B cell (primary cell): ENCODE measurements at places on chromosomes 1 and 21.

DNA sequence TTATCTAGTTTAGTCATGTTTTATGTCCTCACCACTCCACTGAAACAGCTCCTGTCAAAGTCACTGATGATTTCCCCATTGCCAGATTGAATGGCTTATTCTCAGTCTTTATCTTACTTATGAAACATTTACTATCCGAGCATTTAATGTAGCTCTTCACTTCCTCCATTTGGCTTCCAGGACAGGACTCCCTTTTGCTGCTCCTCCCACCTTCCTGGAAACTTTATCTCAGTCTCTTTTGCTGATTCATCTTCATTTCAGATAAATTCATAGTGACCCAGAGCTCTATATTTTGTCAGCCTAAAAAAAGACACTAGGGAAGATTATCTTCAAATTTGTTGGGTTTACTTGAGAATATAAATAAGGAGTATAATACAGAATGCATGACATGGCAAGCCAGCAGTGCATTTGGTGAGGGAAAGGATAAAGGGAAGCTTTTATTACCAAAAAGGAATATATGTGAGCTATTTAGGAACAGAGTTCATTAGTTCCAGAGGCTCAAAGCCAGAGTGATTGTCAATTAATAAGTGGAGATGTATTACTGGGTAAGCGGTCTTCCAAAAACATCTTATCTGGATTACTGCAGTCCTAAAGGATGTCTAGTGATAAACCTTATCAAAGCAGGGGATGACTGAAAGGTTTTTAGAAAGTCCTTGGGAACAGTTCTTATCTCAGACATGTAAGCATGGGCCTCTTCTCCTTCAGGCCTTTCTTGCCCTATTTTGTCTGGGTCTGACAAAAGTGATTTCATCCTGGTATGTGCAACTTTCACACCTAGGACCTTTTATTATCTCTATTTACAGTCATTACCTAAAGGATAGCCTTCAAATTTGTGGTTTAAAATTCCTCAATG, 25.6 kb downstream of the IL23R start:
- DNase-seq: no peak

DNA sequence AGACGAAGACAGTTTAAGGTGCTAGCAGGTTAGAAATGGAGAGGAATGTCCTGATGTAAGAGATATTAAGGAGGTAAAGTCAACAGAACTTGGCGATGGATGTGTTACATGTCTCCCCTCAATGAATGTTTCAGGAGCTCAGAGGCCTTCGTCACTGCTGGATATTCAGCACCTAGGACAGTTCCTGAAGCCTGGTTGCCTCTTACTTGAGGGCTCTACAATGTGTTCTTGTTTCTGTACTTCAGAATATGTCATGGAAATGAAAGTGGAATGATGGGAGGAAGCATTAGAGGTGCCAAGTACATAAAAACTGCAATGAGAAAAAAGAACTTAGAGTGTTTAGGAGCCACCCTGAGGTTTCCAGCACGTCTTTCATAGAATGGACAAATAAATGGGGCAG, 17.7 kb downstream of the TNR start:
- DNase-seq: peak; percentile 23

DNA sequence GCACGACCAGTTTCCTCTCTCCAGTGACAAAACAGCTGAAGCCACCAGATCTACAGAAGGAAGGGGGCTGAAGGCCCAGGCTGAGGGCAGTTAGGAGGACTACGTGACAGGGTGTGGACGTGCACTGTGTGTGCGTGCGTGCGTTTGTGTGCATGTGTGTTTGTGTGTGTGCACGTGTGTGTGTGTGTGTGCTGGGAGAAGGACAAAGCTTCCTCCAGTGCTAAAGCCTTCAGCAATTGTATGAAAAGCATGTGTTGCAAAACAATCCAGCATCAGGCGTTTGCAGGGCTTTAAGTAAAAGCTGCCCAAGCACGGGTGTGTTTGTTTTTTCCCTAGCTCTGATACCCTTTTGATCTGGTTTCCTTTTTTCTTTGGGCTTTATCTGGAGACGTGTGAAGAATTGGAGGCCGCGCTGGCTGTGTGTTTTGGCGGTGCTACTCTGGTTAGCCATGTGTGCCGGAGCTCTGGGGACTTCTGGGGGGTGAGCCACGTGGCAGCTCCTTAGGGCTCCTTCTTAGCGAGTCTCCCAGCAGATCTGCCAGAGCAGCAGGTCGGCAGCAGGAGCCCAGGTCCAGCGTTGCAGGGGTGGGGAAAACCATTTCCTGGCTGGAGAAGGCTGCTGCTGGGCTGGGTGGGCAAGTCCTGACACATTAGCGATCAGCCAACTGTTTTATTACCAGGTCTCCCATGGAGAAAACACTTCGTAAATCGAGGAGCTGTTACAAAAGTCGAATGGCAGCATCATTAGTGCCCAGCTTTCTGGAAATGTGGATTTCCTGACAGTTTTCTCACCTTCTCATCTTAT, 73.4 kb downstream of the UCK2 start:
- DNase-seq: no peak

- DNase-seq: no peak
Observed at GRCh38 chr1:36384542-36385409, 948 bp downstream of the STK40 start.

DNA sequence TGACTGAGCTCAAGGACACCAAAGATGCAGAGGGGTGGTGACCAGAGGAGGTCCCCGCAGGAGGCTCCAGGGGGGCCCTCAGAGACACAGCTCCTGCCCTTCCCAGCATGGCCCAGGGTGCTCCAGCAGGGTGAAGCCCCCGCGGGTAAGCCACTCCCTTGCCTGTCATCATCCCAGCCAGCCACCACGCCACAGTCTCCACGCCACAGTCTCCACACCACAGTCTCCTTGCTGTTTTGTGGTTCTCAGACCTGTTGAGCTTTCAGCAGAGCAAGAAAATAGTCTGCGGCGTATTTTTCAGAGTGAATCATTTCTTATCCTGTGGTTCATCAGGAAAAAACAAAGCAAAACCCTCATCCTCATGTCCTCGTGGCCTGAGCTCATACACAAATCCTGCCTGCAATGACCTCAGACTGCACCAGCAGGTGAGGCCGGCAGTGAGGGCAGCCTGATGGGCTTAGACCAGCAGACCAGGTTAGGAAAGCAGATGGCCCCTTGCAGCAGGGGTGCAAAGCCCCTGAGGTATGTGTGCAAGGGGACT, 25.7 kb upstream of the ABCG1 start:
- no peak for DNase-seq

GRCh38 chr1:58392083-58392482, 154.4 kb downstream of the OMA1 start:
- peak; percentile 62 for DNase-seq

DNA sequence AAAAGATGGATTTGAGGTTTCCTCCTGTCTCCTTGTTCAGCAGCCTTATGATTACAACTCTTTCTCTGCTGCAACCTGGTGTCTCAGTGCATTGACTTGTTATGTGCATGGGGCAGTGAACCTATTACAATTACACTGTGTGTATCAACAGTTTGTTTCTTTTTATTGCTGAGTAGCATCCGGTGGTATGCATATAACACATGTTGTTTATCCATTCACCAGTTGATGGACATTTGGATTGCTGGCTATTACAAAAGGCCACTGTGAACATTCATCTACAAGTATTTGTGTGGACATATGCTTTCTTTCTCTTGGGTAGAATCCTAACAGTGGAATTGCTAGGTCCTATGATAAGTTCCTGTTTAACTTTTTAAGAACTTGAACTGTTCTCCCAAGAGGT, 65.9 kb downstream of the FMO4 start:
- no peak for DNase-seq

- no peak for DNase-seq
Observed at GRCh38 chr1:7011826-7012225, 226.6 kb downstream of the CAMTA1 start.

DNA sequence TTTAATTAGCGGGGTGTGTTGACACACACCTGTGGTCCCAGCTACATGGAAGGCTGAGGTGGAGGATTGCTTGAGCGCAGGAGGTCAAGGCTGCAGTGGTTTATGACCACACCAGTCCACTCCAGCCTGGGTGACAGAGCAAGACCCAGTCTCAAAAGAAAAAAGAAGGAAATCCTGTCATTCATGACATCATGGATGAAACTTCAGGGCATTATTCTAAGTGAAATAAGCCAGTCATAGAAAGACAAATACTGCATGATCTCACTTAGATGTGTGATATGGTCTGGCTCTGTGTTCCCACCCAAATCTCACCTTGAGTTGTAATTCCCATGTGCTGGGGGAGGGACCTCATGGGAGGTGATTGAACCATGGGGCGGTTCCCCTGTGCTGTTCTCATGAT, 82.6 kb downstream of the MT1HL1 start:
- no peak for DNase-seq

DNA sequence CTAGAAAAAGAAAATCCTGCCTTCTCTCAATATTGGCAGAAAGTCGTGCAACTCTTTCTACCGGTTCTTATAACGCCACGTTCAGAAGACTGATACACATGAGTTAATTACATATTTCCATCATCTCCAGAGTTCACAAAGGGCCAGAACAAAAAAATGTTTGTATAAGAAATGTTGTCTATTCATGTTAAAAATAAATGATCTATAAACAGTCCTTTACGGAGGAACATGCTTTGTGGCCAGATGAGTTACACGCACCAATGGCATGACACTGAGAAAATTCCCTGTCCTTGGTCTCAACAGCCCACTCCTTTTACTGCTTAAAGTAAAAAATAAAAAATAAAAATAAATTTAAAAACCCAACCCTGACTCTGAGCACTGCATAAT, 29.5 kb downstream of the C2CD2 start:
- DNase-seq: no peak

GRCh38 chr1:39816415-39817090, 27.9 kb upstream of the BMP8B start:
- DNase-seq: peak; percentile 80

DNA sequence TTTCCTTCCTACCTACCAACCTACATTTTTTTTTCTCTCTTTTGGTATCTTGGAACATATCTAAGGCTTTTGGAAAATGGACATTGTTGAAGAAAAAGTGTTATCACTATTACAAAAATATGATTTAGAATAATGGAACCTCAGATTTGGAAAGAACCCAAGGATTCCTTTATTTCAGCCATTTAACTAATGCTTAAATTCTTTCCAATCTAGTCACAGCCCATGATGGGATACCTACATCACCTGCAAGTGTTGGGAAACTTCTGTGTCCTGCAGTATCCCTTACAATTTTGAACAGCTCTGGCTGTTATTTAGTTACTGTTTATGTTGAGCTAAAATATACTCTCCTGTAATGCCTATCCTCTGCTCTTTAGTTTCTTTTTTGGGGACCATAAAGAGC, 22.3 kb upstream of the APOBEC4 start:
- no peak for DNase-seq

- no peak for DNase-seq
Observed at GRCh38 chr1:54814126-54814498, 13.0 kb upstream of the TTC22 start.

DNA sequence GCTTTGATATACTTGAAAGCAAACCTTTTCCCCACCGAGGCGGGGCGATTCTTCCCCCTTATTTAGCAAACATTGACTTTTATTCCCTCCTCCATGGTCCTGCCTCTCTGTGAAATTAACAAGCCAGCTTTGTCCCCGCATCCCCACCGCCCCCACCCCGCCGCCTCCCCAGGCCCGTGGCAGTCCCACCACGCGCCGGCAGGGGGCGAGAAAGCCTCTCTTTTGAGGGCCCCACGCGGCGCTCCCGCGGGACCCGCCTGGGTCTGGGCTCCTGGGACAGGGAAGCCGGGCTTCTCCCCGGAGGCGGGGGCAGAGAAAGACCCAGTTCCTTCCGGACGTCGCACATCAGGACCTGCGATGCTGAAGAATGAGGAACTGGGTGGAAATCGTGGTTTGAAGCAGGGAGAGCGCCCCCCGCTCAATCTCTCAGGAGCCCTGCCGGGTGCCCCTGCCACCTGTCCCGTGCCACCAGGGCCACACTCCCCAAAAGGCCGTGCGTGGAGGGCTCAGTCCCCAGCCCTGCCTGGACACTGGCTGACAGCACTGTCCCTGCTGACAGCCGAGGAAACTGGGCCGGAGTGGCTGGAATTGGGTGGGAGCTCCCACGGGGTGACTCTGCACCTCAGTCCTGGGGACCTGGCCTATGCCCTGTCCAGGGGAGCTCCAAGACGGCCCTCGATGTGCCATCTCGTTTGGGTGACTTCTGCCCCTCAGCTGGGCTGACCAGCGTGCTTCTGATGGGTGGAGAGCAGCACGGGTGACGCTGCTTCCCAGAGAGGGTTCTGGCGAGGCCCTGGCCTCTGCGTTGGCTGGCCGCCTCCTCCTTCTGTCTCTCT, 8.6 kb upstream of the ACTRT2 start:
- DNase-seq: peak; percentile 44

GRCh38 chr1:1809489-1809888, 31.2 kb upstream of the NADK start:
- no peak for DNase-seq

- no peak for DNase-seq
Observed at GRCh38 chr1:198969981-198970380, 331.1 kb downstream of the PTPRC start.

DNA sequence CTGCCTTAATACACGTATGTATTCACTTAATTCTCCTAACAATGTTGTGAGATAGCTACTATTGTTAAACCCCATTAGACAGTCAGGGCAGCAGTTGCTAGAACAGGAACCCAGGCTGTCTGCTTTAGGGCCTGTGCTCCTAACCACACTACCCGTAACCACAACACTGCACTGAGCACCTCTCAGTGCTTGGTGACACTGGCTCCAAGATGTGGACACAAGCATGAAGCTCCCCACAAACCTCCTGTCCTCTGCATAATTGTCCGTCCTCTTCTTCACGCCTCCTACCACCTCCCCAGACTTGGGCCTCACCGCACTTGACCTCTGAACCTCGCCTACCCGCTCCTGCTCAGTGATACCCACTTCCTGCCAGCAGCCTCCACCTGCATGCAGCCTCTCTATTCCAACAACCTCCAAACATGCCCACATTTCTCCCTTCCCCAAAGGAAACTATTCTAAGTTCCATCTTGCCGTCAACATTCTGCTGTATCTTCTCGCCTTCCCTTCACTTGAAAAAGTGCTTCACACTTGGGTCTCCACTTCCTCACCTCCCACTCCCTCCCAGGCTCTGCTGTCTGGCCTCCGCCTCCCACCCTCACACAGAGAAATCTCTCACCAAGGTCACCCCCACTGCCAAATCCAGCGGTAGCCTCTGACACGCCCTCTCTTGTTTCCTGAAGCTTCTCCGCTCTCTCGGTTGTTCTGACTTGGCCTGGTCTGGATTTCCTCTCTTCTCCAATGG, 14.6 kb upstream of the AHDC1 start:
- no peak for DNase-seq
